ENCODE measurements at places on chromosomes 12 and 14.

GRCh38 chr12:86743875-86744536 lies 487.8 kb upstream of the MGAT4C start:
- DNase-seq, result no peak

- DNase-seq, result no peak
Measured at GRCh38 chr12:116867523-116867922, 13.7 kb downstream of the HRK start.

GRCh38 chr12:6962285-6963015 lies 8.0 kb downstream of the PHB2 start:
- peak; percentile 74 for DNase-seq

GRCh38 chr14:90849787-90850444 lies 33.7 kb upstream of the TTC7B start:
- no peak for DNase-seq

DNA sequence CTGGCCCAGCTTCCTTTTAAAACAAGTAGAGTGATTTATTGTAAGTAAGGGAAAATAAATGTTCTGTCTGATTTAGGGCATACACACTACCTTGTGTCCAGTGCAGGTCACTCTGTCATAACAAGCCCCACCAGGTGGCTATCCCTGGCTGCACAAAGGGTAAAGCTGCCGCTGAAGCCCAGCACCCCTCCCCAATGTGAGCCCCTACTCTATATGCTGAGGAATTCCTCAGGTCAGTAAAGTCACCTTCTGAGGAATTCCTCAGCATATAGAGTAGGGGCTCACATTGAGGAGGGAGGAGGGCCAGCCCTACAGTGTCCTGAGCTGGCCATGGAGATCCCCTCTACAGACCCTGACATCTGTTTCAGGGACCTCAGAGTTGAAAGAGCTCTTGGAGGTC lies 67.2 kb downstream of the TBC1D30 start:
- DNase-seq, result no peak

DNA sequence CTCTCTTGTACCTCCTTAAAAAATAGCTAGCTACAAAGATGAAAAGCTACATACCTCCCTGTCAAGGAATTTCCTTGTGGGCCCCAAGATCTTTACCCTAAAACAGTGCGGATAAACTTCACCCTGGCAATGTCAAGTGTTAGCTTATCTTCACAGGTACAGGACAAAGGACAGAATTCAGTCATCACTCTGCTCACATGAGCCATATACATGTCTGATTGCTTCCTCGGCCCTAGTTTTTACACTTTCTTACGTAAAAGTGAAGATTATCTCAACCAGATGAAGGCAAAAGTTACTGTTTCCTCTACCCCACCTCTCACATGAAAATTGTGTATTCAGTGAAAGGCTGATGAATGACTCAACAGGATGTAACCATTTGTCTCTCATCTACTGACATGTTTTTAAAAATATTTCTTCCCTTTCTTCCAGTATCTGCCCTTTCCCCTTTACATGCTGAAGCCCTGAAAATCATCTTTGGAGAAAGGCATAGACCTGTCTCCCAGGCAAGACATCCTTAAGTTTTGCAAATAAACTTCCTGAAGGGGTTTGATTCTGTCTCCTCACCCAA lies 890.1 kb downstream of the GALC start:
- no peak for DNase-seq

- no peak for DNase-seq
Measured at GRCh38 chr12:26786491-26786864, 46.5 kb downstream of the ITPR2 start.

GRCh38 chr14:94172545-94172944 lies 1.6 kb upstream of the PPP4R4 start:
- DNase-seq, result no peak

GRCh38 chr12:16524378-16524777 lies 81.6 kb downstream of the LMO3 start:
- no peak for DNase-seq

DNA sequence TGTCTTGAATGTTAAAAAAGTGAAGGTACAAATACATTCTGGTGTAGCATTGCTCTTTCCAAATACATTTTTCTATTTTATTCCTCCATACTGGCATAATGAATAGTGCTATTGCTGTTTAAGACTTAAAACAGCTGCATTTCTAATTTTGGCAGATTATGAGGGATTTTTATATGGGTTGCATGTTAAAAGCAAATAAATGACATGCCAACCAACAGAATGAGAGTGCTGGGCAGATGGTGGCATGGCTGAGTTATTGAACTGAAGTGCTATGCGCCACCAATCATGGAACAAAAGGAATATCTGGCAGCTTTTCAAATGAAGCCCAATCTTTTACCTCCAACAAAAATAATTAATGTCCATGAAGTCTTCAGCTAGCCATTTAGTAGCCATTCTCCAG lies 215.0 kb downstream of the PRKD1 start:
- no peak for DNase-seq

Measured in coronary artery (tissue), 2 donors.